ENCODE measurements at places on chromosomes 4 and X.

DNA sequence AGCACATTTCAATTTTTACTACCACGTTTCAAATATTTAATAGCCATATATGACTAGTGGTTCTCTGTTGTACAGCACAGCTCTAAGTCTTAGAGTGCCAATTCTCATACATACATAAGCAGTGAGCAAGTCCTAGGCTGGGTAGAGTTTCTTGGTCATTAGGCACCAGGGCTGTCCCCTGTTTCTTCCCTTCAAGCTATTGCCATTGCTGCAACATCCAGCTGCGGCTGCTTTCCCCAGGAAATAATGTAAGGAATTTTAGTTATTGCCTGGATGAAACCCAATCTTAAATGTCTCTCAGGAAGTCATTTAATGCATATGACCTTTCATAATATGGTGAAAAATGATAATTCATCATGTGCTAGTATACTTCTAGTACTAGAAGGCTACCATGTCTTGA, 74.1 kb upstream of the PPP3CA start:
- no peak for DNase-seq

DNA sequence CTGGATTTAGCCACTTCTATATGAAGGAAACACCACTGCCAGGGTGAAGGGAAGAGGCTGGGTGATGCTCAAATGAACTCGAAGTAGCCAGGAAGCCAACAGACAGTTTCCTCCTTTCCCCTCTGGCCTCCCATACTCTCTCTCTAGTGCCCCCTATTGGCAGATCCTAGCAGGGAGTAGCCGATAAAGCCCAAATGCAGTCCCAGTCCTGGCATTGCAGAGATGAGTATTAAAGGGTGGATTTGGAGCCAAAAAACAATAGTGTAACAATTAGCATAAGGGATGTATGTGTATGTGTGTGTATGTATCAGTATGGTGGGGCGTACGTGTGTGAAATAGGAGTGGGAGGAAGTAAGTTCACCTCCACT, 213.8 kb upstream of the LDB2 start:
- DNase-seq = no peak

DNA sequence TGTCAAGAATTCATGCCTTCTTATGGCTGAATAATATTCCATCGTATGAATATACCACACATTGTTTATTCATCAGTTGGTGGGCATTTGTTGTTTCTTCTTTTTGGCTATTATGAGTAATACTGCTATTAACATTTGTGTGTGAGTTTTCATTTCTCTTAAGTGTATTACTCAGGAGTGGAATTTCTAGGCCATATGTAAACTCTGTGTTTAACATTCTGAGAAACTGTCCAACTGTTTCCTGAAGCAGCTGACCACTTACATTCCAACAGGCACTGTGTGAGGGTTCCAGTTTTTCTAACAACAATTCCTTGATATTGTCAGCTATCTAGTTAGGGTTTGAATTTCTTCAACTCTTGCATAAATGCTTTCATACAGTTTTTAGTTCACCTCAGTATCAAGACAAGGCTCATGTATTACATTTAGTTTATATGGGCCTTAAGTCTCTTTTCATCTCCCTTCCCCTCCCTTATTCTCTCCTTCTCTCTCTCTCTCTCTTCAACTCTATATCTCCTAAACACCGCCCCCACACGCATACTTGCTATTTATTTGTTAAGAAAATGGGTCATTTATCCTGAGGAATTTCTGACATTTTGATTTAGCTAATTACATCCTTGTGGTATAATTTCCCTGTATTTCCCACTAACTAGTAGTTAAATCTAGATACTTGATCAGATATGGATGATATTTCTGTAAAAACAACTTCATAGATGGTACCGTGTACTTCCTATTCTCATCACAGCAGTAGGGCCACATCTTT, 77.4 kb downstream of the WDR19 start:
- no peak for DNase-seq

DNA sequence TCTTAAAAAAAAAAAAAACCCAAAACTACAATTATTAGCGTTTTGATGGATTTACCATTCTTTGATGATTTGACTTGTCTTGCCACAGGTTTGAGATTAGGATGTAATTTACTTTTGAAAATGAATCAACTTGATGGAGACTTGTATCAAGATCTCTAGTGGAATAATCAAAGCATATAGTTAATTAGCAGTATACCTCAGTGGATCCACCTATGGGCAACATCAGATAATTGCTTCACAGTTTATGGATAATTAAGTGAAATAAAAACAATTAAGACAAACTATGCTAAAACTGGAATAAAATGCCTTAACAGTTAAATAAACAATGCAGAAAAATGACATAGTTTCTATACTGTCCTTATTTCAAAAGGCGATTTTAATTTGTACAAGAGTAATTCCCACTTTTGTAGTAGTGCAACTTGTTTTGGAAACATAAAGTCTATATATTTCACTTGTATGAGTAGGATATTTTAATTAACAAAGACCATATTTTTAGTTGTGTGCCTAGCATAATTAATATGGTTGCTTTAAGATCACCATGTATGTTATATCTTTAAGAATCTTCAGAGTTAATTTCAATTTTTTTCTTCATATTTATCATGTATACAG, 4.2 kb downstream of the CPEB2 start:
- no peak for DNase-seq

GRCh38 chr4:144295286-144295995, 154.9 kb upstream of the GYPA start:
- no peak for DNase-seq

GRCh38 chr4:26885912-26886274, 25.3 kb downstream of the STIM2 start:
- no peak for DNase-seq

GRCh38 chr4:76989391-76990061, 40.0 kb downstream of the SEPTIN11 start:
- no peak for DNase-seq

DNA sequence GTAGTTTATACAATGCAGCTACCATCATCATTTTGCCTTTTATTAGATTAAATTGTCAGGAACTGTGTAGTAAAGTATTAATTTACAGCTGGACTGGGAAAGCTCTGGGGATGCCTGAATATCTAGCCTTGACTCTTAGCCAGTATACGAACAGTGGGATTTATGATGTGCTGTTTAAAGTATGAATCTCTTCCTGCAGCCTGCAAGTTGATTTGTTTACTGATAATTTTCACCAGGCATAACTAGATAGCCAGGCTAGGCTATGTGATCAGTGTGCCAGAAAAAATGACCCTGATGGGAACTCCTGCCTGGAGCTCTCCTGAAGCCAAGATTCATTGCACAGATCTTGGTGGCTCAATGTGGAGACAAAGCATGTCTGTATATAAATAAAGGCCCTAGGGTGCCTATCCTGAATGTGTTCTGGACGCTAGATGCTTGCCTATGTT, 119.2 kb downstream of the SCLT1 start:
- DNase-seq = no peak

- no peak for DNase-seq
Observed at GRCh38 chrX:155247497-155247896, 16.8 kb downstream of the RAB39B start.

- no peak for DNase-seq
Observed at GRCh38 chrX:119497185-119497584, 28.9 kb downstream of the SLC25A5 start.

GRCh38 chr4:187814737-187815465, 180.7 kb upstream of the ZFP42 start:
- DNase-seq = peak; percentile 29

DNA sequence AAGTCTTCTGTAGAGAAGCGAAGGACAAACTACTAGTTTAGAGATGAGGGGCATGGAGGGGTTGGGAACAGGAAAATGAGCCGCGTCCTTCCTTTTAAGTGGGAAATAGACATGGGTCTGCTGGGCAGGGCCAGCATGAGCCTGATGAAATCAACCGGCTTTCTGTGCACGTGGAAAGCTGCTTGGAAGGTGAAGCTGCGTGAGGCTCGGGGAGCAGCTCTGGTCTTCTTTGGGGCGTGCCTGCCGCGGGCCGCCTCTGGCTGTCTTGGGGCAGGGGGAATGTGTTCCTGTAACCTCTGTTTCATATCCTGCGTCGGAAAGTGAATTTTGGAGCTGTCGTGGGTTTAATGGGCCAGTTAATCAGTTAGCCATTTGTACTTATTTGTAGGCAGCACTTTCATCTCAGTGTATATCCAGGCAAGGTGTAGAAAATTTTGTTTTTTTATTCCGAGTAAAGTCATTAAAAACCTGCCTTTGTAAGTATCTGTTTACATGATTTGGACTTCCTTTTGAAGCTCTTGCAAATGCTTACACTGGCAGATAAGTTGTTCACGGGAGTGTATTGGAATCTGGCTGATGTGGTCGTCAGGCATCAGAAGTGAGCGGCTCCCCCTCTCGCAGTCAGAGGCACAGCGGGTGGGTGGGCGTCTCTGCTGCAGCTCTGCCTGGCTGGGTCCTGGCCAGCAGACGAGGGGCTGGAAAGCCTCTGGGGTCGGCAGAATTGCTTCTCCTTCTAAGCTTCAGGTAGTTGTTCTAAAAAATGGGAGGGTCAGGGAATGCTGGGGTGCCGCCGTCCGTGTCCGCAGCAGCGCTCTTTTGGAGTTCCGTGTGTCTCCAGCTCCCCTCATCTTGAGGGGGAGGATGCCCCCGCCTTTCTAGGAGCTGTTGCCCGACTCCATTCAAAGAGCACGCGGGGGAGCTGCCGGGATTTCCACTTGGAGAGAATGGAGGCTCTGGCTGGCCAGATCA, 70.5 kb upstream of the HGFAC start:
- DNase-seq = no peak

GRCh38 chr4:93216646-93217045, 611.9 kb upstream of the ATOH1 start:
- DNase-seq = no peak

GRCh38 chrX:71909956-71910355, 689 bp upstream of the NHSL2 start:
- DNase-seq = no peak

DNA sequence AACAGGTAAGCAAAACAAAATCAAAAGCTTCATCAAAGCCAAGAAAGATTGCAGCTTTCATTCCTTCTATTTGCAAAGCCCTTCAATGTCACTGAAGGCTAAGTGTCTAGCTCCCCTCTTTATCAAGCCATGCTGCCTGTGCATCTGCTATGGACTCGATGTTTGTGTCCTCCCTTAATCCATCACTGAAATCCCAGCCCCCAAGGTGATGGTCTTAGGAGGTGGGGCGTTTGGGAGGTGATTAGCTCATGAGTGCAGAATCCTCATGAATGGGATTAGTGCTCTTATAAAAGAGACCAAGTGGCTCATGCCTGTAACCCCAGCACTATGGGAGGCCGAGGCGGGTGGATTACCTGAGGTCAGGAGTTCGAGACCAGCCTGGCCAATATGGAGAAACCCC, 6.9 kb upstream of the TRIM2 start:
- no peak for DNase-seq

GRCh38 chr4:150938873-150939499, 76.1 kb downstream of the LRBA start:
- no peak for DNase-seq

DNA sequence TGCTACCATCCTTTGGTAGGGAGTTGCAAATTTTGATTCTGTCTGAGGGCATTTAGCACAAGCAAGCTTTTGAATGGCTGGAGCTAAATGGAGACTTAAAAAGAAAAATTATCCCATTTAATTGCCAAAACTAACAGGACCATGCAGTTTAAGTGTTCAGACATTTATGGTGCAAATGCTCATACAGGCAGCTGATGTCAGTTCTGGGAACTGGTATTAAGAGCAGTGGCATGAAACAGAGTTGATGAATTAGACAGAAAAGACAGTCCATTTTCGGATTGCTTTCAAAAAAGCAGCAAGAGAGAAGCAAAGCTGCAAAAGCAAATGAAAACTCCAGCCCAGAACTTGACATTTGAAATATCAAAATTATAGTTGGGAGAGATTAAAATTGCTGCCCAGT, 1.3 kb downstream of the SCRG1 start:
- no peak for DNase-seq

- peak; percentile 32 for DNase-seq
Observed at GRCh38 chr4:189081826-189082225, 858.8 kb upstream of the FRG1 start.

DNA sequence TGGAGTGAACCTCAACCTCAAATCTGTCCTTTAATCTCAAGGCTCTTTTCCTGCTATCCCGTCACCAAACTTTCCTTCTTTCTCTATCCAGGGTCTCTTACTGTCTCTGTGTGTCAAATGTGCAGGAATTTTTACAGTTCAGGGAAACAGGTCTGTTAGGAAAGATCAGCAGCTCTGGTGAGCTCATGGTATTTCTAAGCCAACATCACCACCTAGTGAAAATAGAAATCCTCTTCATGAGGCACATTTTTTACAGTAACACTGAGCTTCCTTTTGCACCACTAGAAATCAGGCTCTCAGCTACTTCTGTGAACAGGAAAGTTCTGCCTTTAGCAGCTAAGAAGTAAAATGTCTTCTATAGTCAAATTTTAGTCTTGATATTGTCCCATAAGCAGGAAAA, 39.6 kb downstream of the NUDT11 start:
- no peak for DNase-seq

- DNase-seq = no peak
Observed at GRCh38 chr4:110008540-110008939, 95.9 kb downstream of the EGF start.

- DNase-seq = no peak
Observed at GRCh38 chrX:28693101-28693500, 105.9 kb downstream of the IL1RAPL1 start.

DNA sequence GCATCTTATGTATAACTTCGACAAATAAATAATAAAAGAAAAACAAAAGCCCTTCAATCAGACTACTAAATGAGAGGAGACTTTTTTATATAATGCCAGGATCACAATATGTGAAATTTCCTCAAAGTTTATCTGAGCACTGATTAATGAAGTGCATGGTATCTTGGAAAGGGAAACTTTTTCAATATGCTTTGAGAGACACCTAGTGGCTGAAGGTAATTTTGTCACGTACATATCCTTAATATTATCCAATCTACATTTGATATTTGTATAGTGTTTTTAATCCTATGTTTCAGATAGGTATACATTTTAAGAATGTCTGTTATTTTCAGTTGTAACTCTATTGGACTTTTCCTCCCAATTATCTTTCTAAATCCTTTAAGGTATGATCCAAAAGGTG, 146.8 kb downstream of the KLHL4 start:
- DNase-seq = peak; percentile 5

DNA sequence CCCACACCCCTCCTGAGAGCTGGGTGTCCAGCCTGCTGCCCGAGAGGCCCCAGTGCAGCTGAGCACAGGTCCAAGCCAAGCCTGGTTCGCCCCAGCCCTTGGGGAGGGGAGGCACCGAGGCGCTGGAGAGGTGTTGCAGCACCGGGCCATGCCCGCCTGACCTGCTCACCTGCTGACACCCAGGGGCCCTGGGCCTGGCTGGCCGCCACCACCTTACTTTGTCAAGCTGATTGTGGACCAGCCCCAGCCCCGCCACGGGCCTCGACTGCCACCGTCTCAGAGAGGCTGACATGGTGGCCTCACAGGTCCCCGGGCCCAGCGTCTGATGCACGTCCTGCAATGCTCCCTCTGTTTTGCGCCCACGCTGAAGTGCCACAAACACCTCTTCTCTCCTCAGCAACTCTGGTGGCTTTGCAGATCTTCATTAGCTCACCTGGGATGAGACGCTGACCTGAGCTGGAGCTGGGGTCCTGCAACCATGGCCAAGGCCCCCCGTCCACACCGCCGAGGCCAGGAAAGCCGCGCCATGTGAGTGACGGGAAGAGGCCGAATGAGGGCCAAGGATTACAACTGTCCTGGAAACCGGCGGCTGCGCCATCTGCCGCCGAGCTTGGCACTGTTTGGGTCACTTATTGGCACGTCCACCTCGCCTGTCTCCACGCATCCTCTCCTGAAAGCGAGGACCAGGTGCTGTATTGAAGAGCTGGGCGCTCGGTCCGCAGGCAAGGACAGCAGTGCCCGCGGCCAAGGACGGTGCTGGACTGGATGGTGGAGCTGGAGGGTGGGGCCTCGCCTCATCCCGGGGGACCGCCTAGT, 7.6 kb downstream of the CPLX1 start:
- no peak for DNase-seq
